ENCODE measurements at places on chromosomes 11 and 22. TPM values are rescaled to one million over a fixed set of nuclear protein-coding genes. Genes with fewer than 3 reads are reported as not detected.

Gene MYBPC3
- not detected for polyA plus RNA-seq

Gene SYT7
- polyA plus RNA-seq = 0.01 TPM

Gene HORMAD2
- polyA plus RNA-seq = not detected

Gene OR5T1
- polyA plus RNA-seq = not detected

Gene OR52N4
- 0.07 TPM for polyA plus RNA-seq

Gene WNT11
- 0.25 TPM for polyA plus RNA-seq

Gene PANX3
- not detected for polyA plus RNA-seq

Gene API5
- polyA plus RNA-seq = 29.3 TPM

Gene PLA2G3
- not detected for polyA plus RNA-seq

Gene LMNTD2
- 2.5 TPM for polyA plus RNA-seq

Gene CD3E
- polyA plus RNA-seq = not detected

Gene B4GAT1
- polyA plus RNA-seq = 12.7 TPM

Gene CEND1
- polyA plus RNA-seq = 0.25 TPM

Gene FGF3
- polyA plus RNA-seq = not detected

Gene DGCR8
- polyA plus RNA-seq = 21.3 TPM

Gene GAL
- polyA plus RNA-seq = 2.8 TPM

Gene TENM4
- 0.36 TPM for polyA plus RNA-seq

Gene MAP4K2
- polyA plus RNA-seq = 9.4 TPM

Gene GRK3
- 0.72 TPM for polyA plus RNA-seq

Gene P2RX6
- 1.2 TPM for polyA plus RNA-seq

Gene GRAMD1B
- polyA plus RNA-seq = 11.7 TPM

Gene MRGPRX4
- polyA plus RNA-seq = not detected

Gene SEPTIN3
- polyA plus RNA-seq = 0.06 TPM

Gene F2
- polyA plus RNA-seq = not detected

Gene YDJC
- 20.0 TPM for polyA plus RNA-seq

Data from BJ (cell line).